CD4-positive, alpha-beta memory T cell (primary cell): ENCODE measurements at places on chromosomes 6 and 20.

DNA sequence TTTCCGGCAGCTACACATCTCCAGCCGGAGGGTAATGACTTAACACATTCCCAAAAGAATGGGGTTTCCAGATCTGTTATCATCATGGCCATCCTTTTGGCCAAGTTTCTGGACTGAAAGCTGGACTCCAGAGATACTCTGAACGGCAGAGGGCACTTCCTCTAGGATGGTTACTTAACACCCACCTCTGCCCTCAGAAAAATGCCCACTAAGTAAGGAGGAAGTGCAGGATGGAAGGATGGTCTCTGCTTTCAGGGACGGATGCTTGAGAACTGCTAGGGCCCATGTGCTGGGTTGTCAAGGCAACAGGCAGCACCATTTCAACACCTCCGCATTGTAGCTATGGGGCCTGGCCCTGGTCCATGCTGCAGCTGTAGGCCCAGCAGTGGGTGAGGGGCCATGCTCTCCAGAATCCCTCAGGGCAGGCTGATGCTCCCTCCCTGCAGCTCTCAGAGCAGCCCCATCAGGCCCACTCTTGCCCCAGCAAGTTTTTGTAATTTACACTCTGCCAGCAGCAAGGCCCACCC, 16.5 kb upstream of the TGM3 start:
- no peak for DNase-seq

GRCh38 chr6:151665329-151665728, 142.2 kb upstream of the ESR1 start:
- DNase-seq = no peak

- no peak for DNase-seq
These were observed 139.9 kb upstream of the PMEPA1 start for GRCh38 chr20:57849521-57850215.

DNA sequence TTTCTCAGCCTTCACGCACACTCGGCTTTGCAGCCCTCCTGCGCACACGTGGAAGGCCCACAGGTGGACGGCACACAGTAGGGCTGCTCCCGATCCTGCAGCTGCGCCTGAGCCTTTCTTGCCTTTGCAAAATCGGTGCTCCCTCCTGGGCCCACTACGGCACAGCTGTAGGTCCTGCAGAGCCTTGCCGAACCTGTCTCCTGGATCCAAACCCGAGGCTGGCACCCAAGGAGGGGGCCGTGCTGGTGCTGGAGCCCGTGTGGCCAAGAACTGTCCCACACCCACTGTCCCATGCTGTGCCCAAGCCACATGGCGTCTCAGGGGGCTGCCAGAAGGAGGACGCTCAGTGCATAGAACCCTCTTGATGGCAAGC, 227.4 kb downstream of the TTLL2 start:
- no peak for DNase-seq

DNA sequence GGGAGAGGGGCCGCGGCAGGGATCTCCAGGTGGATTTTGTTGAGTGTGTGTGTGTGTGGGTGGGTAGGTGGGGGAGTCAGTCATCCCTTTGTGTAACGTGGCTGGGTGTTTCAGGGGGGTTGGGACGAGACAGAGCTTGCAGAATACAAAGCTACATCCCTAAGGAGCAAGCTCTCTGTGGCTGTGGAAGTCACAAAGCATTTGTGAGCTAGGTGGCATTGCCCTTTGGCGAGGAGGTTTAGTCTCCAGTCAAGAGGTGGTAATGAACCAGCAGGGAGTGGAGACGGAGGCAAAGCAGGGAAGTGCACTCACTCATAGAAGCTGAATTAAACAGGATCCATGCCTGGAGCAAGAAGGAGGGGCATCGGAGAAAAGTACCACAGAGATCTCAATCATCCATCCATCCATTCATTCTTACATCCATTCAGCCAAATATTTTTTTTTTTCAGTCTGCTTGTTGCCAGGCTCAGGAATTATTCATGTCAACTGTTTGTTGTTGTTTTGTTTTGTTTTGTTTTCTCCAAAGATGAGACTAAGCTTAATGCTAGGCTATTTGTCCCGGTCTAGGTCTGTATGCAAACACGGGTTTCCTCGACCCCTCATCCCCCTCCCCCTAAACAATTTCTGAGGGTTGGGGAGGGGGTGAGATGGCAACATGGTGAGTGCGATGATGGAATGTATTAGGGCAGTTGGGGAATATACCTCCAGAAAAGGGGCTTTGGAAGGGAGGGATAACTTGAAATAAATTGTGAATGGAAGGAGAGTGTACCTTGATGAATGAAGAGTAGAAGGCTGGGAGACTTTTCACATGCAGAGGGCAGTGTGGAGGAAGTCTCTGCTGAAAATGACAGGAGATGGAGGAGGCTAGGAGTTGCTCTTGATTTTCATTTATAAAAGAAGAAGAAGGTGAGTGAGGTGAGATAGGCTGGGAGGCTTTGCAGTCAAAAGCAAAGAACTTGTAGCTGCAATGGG, 1.0 kb downstream of the HCRTR2 start:
- DNase-seq = no peak

- no peak for DNase-seq
These were observed 48.7 kb downstream of the PLCB4 start for GRCh38 chr20:9117548-9117947.

- DNase-seq = peak; percentile 68
These were observed 13.4 kb downstream of the FAM110A start for GRCh38 chr20:846894-847278.

GRCh38 chr20:61953037-61954021, 112.4 kb downstream of the TAF4 start:
- DNase-seq = no peak

DNA sequence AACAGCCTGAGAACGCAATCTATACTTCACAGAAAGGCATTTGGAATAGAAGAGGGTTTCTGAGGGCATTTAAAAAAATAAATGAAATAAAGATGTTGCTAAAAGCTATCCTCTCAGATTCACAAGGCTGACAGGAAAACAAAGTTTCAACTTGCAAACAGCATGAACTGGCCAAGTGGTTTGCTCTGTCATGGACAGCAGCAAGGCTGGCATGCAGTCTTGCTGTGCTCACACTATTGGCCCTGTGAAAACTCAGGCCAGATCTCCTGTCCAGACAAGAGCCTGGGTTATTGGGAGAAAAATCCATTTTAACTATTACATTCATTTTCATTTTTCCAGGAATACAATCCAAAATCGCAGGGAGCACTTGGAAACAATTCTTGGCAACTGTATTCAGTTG, 506.2 kb upstream of the SLC35B3 start:
- DNase-seq = no peak

DNA sequence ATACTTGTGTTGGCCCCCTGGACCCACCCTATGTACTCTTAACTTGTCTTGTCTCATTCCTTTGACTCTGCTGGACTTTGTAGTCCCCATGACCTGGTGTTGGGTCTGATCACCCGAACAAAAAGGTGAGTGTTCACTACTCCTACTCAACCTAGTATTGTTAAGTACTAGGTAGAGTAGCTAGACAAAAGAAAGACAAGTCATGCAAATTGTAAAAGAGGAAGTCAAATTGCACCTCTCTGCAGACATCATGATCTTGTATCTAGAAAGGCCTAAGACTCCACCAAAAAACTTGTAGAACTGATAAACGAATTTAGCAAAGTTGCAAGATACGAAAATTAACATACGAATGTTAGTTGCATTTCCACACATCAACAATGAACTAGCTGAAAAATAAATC, 35.7 kb upstream of the ZNF391 start:
- no peak for DNase-seq

- DNase-seq = no peak
These were observed 28.4 kb upstream of the OSTM1 start for GRCh38 chr6:108102965-108103364.

- no peak for DNase-seq
These were observed 69.5 kb downstream of the LRFN2 start for GRCh38 chr6:40517654-40518053.

GRCh38 chr6:34343806-34344205, 48.7 kb downstream of the NUDT3 start:
- no peak for DNase-seq

DNA sequence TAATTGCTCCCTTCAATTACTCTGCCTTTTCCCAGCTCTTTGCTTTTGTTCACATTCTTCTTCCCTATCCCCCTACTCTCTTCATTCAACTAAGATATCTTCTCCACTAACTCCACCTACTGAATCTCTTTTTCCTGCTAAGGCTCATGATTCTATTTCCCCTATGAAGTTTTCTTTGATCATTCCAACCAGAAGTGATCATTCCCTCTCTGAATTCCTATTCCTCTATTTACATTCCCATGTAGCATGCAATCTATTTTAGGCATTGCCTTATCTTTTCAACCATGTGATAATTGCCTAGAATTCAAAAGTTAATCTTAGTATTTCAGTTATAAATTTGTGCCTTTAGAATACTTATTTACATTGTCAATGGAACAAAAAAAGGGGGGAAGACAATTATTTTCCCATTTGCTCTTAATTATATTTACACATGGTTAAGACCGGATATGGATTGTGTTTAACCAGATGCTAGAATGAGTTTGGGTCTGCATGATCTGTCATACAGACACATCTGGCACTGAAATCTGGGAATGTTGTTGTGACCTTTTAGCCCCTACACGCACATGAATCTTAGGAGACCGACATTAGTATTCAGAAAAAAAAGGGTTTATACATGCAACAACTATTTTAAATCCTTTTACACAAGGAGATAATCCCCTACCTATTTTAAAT, 20.8 kb downstream of the MOXD1 start:
- no peak for DNase-seq

- no peak for DNase-seq
These were observed 207.3 kb downstream of the FARS2 start for GRCh38 chr6:5468586-5468985.

GRCh38 chr20:47785854-47786764, 828 bp upstream of the SULF2 start:
- no peak for DNase-seq

DNA sequence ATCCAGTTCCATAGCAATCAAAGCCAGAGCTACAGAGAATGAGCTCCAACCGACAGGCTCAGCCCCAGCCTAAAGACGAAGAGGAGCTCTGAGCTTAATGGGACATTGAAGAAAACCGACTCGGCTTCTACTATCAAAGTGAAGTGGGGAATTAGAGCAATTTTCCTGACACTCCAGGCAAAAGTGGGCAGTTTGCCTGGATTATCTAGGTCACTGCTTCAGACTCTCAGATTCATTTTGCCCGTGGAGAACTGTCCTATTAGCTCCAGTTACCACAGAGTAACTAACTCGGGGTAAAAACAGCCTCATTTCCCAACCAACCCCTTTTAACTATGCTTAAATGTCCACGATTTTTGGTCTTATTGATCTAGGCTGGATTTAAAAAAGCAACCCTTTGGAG, 592.1 kb upstream of the NRSN1 start:
- DNase-seq = no peak

DNA sequence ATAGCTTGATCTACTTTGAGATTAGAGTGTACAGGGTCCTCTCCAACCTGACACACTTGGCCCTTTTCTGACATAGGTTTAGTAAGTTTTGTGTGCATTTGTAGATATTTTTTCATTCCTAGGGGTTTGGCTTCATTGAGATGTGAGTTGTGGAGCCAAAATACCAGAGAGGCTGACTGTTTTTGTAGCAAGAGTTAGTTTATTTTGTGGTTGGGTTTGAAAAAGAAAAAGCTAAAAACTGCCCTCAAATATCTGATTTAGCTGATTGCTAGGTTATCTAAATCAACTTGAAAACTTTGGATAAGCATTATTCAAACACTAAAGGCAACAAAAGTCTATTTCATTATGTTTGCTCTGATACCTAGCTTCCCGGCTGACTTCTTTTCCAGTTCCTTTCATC, 164.7 kb upstream of the CENPW start:
- DNase-seq = no peak

- no peak for DNase-seq
These were observed 23.8 kb downstream of the ADRM1 start for GRCh38 chr20:62326559-62326958.

GRCh38 chr20:376750-377149, 3.8 kb upstream of the TRIB3 start:
- no peak for DNase-seq

DNA sequence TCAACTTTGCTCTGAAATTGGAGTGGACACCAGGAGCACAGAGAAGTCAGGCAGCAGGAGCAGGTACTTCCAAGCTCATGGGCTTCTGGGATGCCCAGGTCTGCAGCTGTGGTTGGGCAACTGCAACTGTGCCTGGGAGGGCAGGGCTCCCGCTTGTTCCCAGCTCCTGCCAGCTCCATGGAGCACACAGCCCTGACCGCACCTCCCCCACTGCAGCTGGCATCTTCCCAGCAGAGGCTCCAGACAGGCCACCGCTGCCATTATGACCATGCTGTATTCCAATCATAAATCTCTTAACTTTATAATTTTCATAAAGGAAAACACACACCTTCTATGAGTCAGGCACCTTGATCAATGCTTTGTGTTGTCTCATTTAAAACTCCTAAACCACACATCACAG, 36.9 kb downstream of the STK38 start:
- no peak for DNase-seq

GRCh38 chr6:65938000-65938399, 231.0 kb upstream of the EYS start:
- no peak for DNase-seq

DNA sequence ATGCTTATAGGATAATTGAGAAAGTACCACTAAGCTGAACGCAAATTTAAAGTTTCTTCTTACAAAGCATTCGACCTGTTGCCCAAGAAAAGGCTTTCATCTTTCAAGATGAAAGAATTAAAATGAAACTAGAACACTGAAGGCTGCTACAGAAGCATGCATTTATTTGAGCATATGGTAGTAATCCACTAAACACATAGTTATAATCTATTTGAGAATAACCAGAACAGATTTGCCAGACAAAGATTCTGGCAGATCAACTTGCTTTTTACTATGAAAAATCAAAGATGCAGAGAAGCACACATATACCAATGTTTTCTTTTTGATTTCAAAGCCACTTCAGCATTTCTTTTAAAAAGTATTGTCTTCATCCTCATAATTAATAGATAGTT, 412.2 kb downstream of the UTRN start:
- DNase-seq = no peak

DNA sequence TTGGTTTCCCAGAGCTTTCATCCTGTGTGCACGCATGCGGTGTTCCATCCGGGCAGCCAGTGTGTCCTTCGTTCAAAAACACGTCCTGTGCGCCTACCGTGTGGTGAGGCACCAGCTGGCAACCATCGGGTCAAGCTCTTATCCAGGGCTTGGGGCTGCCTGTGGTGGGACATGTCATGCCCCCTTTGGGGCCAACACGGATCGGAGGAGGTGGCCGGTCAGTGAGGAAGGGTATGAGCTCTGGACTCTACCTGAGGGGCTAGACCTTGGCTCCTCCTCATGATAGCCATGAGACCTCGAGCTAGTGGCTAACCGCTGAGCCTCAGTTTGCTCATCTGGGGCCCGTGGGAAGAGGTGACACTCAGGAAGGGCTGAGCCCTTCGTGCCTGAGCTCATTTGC, 158.5 kb upstream of the PMEPA1 start:
- DNase-seq = no peak

GRCh38 chr20:44805979-44806620, 4.2 kb downstream of the RIMS4 start:
- no peak for DNase-seq
